Hematopoietic multipotent progenitor cell treated with erythropoietin and hydrocortisone succinate and interleukin-3 and kit ligand, for 4 days (in vitro differentiated cells): ENCODE measurements at places on chromosomes 1 and 21.
A peak's percentile ranks its signal among the peaks of the same experiment; 100 is the strongest.

- no peak for DNase-seq
Observed at GRCh38 chr21:37986751-37987399, 70.6 kb upstream of the KCNJ6 start.

GRCh38 chr1:171961861-171962260 is 120.6 kb downstream of the DNM3 start:
- no peak for DNase-seq

- DNase-seq = peak; percentile 3
Observed at GRCh38 chr1:35029761-35030160, 2.0 kb downstream of the ZMYM6 start.

GRCh38 chr1:173870252-173871075 is 2.3 kb downstream of the ZBTB37 start:
- peak; percentile 89 for DNase-seq
